Stimulated activated CD4-positive, alpha-beta T cell treated with anti-CD3 and anti-CD28 coated beads, TNF-alpha, amount 100 ng/mL, for 4 hours (primary cell): ENCODE measurements at places on chromosomes 11 and 22.

GRCh38 chr11:70511345-70511744, 113.0 kb downstream of the CTTN start:
- DNase-seq: no peak

GRCh38 chr11:64136765-64137441, 29.0 kb downstream of the MACROD1 start:
- DNase-seq: no peak

DNA sequence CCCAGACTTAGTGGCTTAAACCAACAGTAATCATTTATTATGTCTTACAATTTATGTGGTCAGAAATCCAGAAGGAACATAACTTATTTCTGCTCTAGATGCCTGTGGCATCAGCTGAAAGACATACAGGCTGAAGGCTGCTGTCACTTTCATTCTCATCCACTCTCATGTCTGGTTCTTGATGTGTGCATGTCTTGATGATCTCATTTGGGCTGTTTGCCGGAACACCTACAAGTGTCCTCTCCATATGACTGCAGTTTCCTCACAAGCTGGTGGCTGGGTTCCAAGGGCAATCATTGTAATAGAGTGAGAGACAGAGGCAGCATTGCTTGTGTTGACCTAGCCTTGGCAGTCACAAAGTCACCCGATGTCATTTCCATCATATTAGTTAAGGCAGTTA, 1375.9 kb upstream of the RAG2 start:
- no peak for DNase-seq

DNA sequence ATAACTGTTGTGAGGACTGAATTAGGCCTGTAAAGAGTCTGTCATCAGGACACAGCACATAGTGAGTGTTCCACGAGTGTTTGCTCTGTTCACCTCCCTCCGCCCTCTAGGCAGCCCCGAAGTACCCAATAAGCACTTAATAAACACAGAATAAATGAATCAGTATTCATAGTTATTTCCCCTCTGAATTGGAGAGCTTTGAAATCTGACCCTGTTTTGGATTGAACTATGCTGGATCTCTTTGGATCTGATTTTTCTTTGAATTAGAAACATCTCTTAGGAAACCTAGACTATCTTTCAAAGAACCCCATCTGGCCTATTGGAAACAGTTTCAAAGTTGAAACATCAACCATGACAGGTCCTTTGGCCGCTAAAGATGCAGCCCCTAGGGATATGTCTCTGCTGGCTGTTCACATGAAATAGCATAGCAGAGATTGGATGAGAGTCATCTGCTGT, 615.5 kb downstream of the NTM start:
- no peak for DNase-seq

DNA sequence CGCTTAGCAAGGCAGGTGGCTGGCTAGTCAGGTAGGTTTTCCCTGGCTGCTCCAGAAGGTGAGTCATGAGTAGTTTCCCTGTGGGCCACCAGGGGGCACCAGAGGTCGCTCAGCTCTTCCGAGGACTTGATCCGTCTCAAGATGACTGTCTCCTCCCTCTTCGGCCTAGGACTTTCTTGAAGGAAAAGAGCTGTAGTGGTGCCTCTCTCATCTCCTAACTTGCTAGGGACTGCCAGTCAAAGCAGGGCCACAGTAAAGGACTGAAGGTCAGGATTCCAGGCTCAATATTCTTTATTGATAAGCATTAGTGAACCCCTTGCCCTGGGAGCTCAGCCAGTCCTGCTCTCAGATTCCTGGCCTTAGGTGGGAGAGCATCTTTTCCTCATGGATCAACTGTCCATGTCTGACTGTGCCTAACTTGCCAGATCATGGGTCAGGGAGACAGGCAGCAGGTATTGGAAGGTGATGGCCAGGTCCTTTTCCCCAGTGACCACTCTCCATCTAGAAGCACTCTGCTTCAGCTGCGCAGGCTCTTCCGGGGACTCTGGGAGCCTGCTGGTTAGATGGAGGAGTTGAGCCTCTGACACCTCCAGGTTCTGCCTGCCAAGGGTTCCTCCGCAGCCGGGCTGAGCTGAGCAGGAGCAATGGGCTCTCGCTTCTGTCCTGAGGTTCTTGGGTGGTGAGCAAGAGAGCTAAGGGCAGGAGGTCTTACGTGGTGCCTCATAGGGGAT, 1.9 kb downstream of the POLD4 start:
- peak; percentile 56 for DNase-seq

GRCh38 chr11:125215976-125216375, 51.4 kb downstream of the PKNOX2 start:
- no peak for DNase-seq

DNA sequence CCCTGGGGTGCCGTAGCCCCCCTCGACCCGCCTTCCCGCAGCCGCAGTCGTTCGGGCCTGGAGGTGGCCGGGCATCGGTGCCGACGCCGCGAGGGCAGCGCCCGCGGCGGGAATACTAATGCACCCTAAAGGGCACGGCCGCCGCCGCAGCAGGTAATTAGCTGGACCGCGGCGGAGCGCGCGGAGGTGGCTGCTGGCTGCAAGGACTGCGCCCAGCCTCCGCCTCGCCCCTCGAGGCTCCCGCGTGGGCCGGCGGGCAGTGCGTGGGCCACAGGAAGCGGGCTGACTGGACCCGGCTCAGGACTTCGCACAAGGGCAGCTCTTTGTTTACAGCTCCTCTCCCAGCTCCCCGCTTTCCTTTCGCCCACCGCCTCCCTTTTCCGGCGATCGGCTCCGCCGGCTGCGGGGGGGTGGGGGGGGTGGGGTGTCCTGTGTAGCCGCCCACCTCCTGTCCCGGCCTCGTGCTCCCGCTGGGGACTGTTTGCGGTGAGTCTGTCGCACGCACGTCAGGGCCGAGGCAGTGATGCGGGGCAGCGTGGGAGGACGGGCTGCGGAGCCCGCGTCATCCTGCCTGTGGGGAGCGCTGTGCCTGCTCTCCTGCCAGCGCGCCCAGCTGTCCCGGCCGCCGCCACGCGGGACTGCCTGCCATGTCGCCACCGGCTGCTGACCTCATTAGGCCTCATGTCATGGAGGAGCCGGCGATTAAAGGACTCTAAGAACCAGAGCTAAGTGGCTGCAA, 53.2 kb downstream of the GRIK4 start:
- DNase-seq: no peak

GRCh38 chr11:116070520-116070919, 566.3 kb upstream of the CADM1 start:
- DNase-seq: no peak

DNA sequence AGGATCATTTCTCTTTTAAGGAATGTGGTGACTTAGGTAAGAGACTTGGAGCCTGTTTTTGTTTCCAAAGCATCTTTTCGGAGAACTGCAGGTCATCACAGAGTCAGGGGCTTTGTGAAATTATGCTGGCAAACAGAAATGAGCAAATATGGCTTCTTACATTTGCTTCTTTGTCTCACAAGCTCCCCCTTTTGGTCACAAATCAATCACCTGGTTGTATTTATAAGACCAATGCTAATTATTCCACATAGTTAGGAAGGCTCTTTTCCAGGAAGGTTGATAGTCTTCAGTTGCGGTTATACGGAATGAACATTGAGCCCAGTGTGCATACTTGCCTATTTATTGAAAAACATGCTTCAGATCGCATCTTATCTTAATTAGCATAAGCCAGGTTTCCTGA, 34.6 kb upstream of the CEP126 start:
- DNase-seq: no peak

GRCh38 chr11:26909515-26909914, 84.4 kb upstream of the FIBIN start:
- no peak for DNase-seq

- DNase-seq: no peak
Measured at GRCh38 chr11:70548976-70549375, 150.6 kb downstream of the CTTN start.

DNA sequence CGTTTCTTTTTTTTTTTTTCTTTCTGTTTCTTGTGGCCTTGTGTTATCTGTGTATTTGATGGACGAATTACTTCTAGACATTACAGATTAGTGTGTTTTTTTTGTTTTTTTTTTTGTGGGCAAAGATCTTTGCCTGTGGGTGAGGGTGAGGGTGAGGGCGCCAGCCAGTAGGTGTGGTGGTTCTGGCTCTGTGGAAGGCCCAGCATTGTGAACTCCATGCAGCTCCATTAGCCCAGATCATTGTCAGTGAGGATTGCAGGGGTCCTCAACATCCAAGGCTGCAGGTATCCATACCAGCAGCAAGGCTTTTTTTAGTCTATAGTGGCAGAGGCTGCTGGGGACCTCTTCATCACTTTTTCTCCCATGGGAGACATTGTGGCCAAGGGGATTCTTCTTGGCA, 13.7 kb downstream of the BIRC2 start:
- no peak for DNase-seq
